ENCODE measurements at places on chromosomes 16 and 17. TPM values are rescaled to one million over a fixed set of nuclear protein-coding genes. Genes with fewer than 3 reads are reported as not detected.

The ABCC6 gene
- 0.27 TPM for polyA plus RNA-seq

The RCVRN gene
- 0.16 TPM for polyA plus RNA-seq

The CYTH1 gene
- polyA plus RNA-seq: 255 TPM

The CD300E gene
- polyA plus RNA-seq: 0.92 TPM

The RPA1 gene
- polyA plus RNA-seq: 25.7 TPM

The IL34 gene
- not detected for polyA plus RNA-seq

The CACNG1 gene
- polyA plus RNA-seq: not detected

The PAQR4 gene
- 1.8 TPM for polyA plus RNA-seq

The TMEM98 gene
- not detected for polyA plus RNA-seq

- H3K36me3 ChIP-seq: no peaks in the 10 kb centered on the region
- H3K4me3 ChIP-seq: no peak overlapping the region
- H3K27me3 ChIP-seq: no peaks in the 10 kb centered on the region
Measured at GRCh38 chr17:61583242-61583641, 7.8 kb downstream of the NACA2 start.

- peaks cover 20% of the 10 kb centered on the region for H3K4me1 ChIP-seq
- no peaks in the 10 kb centered on the region for H3K36me3 ChIP-seq
- no peak overlapping the region for H3K27ac ChIP-seq
- no peak for DNase-seq
- H3K27me3 ChIP-seq: no peaks in the 10 kb centered on the region
Measured at GRCh38 chr16:87864331-87864989, 4.8 kb downstream of the SLC7A5 start.

DNA sequence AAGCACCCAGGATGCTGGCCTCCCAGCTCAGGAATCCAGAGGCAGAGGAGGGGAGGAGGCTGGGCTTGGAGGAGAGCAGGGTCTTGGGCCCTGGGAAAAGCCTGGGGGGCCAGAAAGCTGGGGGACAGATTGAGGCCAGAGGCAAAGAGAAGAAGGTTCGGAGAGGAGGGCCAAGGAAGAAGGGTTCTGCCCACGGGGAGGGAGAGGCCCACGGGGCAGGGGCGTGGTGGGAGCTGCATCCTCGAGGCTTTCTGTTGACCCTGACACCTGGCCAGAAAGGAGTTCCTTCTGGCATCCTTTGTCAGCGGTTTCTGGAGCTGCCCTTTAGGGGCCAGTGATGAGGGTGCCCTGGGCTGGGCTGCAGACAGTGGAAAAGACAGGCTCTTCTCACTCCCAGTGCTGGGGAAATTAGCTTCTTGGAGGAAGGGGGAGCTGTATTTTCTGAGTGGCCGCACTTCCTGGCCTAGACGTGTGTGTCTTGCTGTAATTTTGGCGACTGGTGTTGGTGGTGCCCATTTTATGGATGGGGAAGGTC is 308.7 kb downstream of the SEC14L1 start:
- peaks cover 86% of the 10 kb centered on the region for H3K4me1 ChIP-seq
- peak overlapping the region; percentile 96 for H3K27ac ChIP-seq
- no peak for DNase-seq
- H3K36me3 ChIP-seq: peaks cover 6% of the 10 kb centered on the region
- H3K4me3 ChIP-seq: peak overlapping the region; percentile 95

DNA sequence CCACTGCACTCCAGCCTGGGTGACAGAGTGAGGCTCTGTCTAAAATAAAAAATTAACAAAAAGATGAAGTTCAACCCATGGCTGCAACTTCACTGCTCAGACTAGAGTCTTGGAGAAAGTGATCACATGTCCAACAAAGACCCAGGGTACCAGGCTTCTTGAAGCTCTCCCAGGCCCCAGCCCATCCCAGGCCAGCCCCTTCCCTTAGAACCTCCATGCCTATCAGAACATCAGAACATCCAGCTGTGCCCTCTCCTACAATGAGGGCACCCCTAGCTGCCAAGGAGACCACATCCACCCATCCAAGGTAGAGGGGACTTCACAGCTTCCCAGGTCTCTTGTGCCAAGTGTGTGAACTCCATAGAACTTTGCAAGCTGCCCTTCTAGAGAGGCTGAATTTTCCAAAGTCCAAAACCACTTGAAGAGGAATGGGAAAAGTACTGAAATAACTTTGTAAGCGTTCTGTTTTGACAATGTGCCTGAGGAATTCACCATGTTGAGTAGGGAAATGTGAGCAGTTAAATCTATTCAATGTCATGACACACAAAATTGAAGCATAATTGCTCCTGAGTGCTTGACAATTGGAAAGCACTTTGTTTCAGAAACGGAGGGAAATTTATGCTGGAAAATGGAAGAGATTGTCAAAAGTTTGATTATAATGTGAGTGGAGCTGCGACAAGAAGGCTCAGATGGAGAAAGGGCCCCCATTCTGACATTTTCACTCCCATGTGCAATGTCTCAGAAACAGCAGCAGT is 230.4 kb downstream of the ZNF423 start:
- H3K36me3 ChIP-seq: no peaks in the 10 kb centered on the region
- H3K27me3 ChIP-seq: no peaks in the 10 kb centered on the region
- no peak for DNase-seq
- no peak overlapping the region for H3K27ac ChIP-seq

DNA sequence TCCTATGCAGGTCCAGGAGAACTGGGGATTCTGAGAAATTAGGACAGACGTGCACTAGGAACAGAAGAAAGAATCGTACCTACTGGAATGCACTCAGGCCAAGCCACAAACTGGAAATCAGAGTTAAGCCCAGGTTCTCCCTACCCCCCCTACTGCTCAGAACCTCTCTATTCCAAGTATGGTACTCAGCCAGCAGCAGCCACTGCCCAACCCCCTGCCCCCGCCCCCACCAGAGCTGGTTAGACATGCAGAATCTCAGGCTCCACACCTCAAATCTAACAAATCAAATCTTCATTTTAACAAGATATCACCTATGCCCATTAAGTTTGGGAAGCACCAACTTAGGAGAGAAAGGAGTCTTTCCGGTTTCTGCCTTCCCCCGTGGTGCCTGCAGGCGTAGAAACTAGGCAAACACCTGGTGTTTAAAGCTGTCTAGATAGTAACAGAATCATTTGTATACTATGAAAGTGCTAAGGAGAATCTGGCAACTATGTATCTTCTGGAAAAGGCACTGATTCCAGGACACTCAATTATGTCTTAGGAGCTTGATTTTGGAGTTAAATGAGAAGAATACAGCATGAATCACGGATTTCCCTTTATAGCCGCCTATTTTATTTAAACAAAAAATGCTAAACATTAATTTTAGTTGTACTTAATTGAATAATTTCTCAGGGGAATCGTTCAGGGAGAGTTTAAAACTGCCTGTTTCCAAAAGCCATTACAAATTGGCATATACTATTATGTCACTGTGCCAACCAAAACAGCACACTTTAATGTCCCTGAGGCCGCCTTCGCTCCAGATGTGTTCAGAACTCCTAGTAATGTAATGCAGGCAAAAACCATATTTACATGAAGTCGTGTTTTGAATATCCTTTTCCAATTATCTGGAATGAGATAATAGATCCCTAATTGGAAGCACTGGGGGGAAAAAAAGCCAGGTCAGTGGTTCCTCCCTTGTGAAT is 166.5 kb downstream of the STX8 start:
- DNase-seq: no peak
- H3K27me3 ChIP-seq: no peaks in the 10 kb centered on the region
- no peak overlapping the region for H3K27ac ChIP-seq
- H3K4me3 ChIP-seq: no peak overlapping the region
- no peaks in the 10 kb centered on the region for H3K36me3 ChIP-seq

- H3K4me3 ChIP-seq: no peak overlapping the region
- no peak for DNase-seq
- H3K27ac ChIP-seq: no peak overlapping the region
- no peaks in the 10 kb centered on the region for H3K4me1 ChIP-seq
Measured at GRCh38 chr16:86033971-86034370, 135.0 kb downstream of the IRF8 start.

DNA sequence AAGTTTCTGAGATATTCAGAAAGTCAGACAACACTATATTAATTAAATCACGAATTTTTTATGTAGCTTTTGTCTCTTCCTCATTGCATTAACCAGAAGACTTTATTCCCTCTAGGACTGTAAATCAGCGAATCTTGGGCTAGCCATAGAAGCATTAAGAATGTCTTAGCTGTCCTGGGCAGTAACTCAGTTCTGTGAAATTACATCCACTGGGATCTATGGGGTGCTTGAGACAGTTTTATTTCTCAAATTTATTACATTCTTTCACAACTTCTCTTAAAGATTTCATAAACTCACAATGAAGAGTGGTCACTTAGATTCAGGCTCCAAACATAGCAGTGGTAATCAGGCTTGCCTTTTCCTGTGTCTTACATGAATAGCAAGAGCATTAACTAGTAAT is 1153.4 kb downstream of the CDH8 start:
- H3K4me1 ChIP-seq: no peaks in the 10 kb centered on the region
- no peak overlapping the region for H3K4me3 ChIP-seq
- no peak for DNase-seq
- no peaks in the 10 kb centered on the region for H3K27me3 ChIP-seq
- H3K36me3 ChIP-seq: no peaks in the 10 kb centered on the region

- no peak overlapping the region for H3K4me3 ChIP-seq
- H3K27me3 ChIP-seq: no peaks in the 10 kb centered on the region
- DNase-seq: no peak
- no peaks in the 10 kb centered on the region for H3K4me1 ChIP-seq
Measured at GRCh38 chr16:4677994-4678393, 15.4 kb upstream of the NUDT16L1 start.

GRCh38 chr16:11051879-11052808 is 107.8 kb downstream of the CLEC16A start:
- no peaks in the 10 kb centered on the region for H3K36me3 ChIP-seq
- H3K27ac ChIP-seq: no peak overlapping the region
- H3K27me3 ChIP-seq: no peaks in the 10 kb centered on the region
- no peak overlapping the region for H3K4me3 ChIP-seq
- peaks cover 14% of the 10 kb centered on the region for H3K4me1 ChIP-seq

DNA sequence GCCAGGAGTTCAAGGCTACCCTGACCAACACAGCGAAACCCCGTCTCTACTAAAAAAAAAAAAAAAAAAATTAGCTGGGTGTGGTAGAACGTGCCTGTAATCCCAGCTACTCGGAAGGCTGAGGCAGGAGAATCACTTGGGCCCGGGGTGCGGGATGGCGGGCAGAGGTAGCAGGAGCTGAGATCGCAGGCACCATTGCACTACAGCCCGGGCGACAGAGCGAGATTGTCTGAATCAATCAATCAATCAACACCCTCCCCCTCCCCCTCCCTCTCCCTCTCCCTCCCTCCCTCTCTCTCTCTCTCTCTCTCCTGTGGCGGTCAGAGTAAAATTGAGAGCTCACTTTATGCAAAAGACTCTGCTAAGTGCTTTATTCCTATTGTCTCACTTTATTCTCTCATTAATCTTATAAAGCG is 1.2 kb downstream of the HSDL1 start:
- H3K4me1 ChIP-seq: peaks cover 3% of the 10 kb centered on the region
- no peak for DNase-seq
- no peaks in the 10 kb centered on the region for H3K36me3 ChIP-seq
- H3K27me3 ChIP-seq: no peaks in the 10 kb centered on the region
- no peak overlapping the region for H3K27ac ChIP-seq

- no peak overlapping the region for H3K4me3 ChIP-seq
- H3K36me3 ChIP-seq: peaks cover 14% of the 10 kb centered on the region
- peak overlapping the region; percentile 88 for H3K27ac ChIP-seq
- DNase-seq: peak; percentile 95
- peaks cover 4% of the 10 kb centered on the region for H3K27me3 ChIP-seq
Measured at GRCh38 chr17:68205251-68205807, 42.5 kb upstream of the AMZ2 start.

- DNase-seq: no peak
- H3K36me3 ChIP-seq: no peaks in the 10 kb centered on the region
- H3K27ac ChIP-seq: no peak overlapping the region
- H3K27me3 ChIP-seq: no peaks in the 10 kb centered on the region
- H3K4me3 ChIP-seq: no peak overlapping the region
Measured at GRCh38 chr16:64406770-64407181, 715.1 kb downstream of the CDH11 start.

DNA sequence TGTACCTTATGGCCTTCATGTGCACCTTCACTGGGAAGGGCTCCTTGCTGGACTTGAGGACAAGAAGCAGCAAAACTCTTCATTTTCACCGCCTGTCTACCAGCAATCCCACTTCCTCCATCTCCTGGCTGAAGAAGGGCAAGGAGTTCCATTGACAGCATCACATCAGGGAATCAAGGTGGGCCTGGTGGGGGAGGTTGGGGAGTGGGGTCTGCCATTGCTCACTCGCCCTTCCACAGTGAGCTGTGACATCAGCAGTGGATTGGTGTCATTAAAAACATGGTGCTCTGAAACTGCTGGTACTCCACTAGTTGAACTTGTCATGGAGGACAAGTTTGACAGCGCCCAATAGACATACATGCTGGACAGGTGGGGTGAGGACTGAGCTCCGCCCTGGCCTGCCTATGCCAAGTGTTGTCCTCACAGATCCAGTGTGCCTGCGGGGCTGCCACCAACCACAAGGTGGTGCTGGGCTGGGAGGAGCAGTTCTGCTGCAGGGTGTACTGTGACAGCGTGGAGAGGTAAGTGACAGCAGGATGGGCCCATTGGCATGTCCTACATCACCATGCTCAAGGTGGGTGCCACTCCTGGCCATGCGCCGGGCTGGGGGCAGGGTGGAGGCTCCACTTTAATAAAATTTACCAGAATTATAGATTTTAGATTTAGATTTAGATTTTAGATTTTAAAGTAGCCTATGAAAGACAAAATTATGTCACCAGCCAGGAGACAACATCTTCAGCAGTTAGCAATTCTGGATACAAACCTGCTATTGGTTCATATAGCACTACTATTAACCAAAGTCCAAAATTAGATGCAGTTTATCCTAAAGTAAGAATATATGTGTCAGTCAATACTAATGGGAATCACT is 1729.1 kb downstream of the TP53TG3F start:
- no peaks in the 10 kb centered on the region for H3K36me3 ChIP-seq
- no peak for DNase-seq
- H3K27ac ChIP-seq: no peak overlapping the region
- H3K27me3 ChIP-seq: no peaks in the 10 kb centered on the region
- H3K4me3 ChIP-seq: no peak overlapping the region

All from B cell (primary cell).